Renal pelvis (tissue), 12 donors: ENCODE measurements at places on chromosomes 1 and 21.

DNA sequence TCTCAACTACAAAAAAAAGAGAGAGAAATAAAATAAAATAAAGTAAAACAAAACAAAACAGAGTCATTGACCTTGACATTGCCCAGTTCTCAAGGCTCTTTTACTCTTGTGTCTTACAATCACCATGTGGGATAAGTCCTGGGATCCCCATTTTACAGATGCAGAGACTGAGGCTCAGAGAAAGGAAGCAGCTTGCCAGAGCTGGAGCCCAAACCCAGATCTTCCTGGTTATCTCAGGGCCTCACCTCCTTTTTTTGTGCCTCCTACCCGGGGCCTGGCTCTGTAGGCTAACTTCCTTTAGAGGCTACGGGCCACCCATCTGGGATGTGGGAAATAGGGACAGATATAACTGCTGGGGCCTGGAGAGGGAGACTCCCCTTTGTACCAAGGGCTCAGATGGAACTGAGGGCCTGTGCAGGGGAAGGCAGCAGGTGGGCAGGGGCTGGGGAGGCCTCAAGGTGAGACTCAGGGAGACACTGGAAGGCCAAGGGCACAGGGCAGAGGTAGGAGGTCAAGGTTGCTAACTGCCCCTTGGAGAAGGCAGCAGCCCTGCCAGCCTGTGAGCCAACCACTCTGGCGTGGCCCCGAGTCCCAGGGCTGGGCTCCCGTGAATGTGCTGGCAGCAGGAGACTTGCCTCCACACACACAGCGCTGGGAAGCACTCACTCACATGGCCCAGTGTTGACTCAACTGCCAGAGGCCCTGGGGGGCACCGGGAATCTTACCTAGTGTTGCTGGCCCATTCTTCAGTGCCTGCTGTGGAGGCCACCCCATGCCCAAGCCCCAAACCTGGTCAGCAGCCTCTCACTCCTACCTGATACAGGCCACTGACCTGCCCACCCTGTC is 6.5 kb upstream of the ECE1 start:
- no peak for DNase-seq

- DNase-seq = no peak
Measured at GRCh38 chr21:14825514-14825974, 239.3 kb downstream of the NRIP1 start.

- DNase-seq = no peak
Measured at GRCh38 chr1:211468595-211468994, 23.4 kb downstream of the RD3 start.

GRCh38 chr1:169601096-169601881 is 15.0 kb upstream of the F5 start:
- no peak for DNase-seq

DNA sequence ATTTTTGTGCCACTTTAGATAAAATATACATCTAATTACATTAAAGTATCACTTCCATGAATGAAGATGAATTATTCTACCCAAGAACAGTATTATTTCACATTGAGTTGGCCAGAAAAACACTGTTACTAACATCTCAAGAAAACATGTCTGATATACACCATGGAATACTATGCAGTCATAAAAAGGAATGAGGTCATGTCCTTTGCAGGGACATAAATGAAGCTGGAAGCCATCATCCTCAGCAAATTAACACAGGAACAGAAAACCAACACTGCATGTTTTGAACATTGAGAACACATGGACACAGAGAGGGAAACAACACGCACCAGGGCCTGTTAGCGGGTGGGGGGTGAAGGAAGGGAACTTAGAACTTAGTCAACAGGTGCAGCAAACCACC is 69.0 kb downstream of the TESK2 start:
- DNase-seq = no peak

GRCh38 chr1:177206831-177207355 is 36.1 kb downstream of the BRINP2 start:
- DNase-seq = no peak

DNA sequence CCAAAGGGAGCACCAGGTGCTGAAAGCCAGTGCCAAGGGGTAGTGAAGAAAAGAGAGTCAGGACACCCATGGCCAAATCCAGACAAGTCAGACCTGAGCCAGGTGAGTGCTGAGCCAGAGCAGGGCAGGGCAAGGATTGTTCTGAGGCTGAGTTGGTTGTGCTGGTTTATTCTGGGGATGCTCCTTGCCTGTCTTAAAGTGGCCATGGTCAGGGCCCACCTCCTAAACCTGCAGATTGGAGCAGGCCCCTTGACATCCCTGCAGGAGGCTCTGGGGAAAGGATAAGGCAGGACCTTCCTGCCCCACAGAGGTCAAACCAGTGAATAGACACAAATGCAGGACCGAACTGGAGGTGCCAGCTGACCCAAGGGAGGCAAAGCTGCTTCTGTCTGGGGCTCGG is 138.4 kb downstream of the HIVEP3 start:
- DNase-seq = no peak

- DNase-seq = no peak
Measured at GRCh38 chr1:93394514-93394913, 48.8 kb downstream of the DR1 start.

DNA sequence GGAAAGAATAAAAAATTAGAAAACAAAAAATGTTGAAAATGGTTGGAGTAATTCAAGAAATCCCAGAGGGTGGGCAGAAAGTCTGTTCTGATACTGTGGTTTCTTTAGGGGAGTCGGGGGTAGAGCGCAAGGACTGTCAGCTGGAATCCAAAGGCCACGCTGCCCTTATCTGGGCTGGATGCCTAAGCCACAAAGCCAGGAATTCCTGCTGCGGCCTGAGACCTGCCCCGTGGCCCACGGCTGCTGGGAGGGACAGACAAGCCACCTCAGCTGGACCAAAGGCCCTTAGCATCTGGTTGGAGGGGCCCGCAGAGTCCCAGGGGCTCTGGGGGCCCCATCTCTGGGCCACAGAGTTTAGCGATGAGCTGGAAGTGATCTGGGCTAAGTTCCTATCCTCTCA is 60.2 kb downstream of the DMRTB1 start:
- DNase-seq = no peak

DNA sequence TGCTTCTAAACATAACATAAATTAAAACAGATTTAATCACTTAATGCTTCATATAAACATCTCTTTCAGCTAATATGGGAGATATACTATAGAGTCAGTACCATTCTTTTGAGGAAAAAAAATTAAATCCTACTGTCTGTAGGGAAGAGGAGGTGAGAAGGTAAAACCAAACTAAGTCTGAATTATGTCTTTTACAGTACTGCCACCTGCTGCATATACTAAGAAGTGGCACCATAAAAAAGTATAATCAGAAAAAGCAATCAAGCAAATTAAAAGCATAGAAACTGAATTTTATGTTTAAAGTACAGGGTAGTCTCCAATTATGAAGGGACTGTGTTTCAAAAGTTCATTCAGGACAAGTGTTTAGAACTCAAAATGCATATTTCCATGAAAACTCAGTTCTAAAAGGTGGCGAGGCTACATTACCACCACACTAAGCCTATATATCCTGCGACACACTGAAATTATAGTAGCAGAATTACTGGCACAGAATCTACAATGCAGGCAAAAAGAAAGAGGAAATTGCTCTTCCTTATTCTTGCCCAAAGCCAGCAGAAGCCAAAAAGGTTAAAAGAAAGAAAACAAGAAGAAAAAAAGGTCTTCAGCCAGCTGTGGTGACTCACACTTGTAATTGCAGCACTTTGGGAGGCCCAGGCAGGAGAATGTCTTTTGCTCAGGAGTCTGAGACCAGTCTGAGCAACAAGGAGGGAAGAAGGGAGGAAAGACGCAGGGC is 9.0 kb downstream of the NSL1 start:
- no peak for DNase-seq

GRCh38 chr1:19088717-19089442 is 121.2 kb downstream of the UBR4 start:
- no peak for DNase-seq

DNA sequence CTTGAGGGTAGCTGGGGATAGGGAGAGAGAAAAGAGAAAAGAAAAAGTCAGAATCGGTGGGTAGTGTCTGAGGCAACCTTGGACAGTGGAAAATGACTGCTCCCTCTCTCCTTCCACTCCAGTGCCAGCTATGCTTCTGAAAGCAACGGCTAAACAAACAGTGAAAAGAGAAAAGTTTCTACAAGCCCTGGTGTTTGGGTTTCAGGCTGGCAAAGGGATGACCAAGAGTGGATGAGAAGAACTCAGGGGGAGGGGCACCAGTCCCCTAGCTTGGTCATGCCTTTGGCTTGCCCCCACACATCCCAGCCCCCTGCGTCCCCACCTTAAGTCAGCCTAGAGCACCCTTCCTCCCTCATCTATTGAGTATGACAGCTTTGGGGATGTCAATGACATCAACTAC is 8.6 kb downstream of the IL22RA1 start:
- no peak for DNase-seq

GRCh38 chr1:36705629-36706028 is 222.9 kb upstream of the CSF3R start:
- no peak for DNase-seq
